ENCODE measurements at places on chromosomes 13 and 19. TPM values are rescaled to one million over a fixed set of nuclear protein-coding genes. Genes with fewer than 3 reads are reported as not detected.

The IZUMO2 gene
- total RNA-seq, result not detected

The GAPDHS gene
- not detected for total RNA-seq

The ZNF471 gene
- 0.12 TPM for total RNA-seq

The OR7D2 gene
- total RNA-seq, result not detected

The FOXA3 gene
- 2.6 TPM for total RNA-seq

The NLRP7 gene
- not detected for total RNA-seq

The B3GNT3 gene
- total RNA-seq, result 0.06 TPM

All from Daoy (cell line).